ENCODE measurements at places on chromosomes 5 and 9. TPM values are rescaled to one million over a fixed set of nuclear protein-coding genes. Genes with fewer than 3 reads are reported as not detected.
A peak's percentile ranks its signal among the peaks of the same experiment; 100 is the strongest.

TAF11L10 gene
- total RNA-seq: not detected

SLC27A6 gene
- 0.46 TPM for total RNA-seq

DMAC1 gene
- total RNA-seq: 9.2 TPM

- no peak for DNase-seq
Measured at GRCh38 chr5:175118700-175119309, 325.2 kb downstream of the DRD1 start.

DNA sequence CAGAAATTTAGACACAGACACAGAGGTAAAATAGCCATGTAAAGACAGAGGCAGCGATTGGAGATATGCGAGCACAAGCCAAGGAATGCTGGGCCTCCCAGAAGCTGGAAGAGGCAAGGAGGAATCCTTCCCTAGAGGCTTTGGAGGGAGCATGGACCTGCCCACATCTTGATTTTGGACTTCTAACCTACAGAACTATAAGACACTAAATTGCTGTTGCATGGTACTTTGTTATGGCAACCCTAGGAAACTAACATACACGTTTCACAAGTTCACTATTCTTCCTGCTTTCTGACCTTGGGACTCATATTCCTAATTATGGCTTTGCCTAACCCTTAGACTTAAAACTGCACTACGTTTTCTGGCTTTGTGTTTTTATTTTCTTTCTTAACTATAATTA is 4.6 kb upstream of the LURAP1L start:
- DNase-seq: no peak

DNA sequence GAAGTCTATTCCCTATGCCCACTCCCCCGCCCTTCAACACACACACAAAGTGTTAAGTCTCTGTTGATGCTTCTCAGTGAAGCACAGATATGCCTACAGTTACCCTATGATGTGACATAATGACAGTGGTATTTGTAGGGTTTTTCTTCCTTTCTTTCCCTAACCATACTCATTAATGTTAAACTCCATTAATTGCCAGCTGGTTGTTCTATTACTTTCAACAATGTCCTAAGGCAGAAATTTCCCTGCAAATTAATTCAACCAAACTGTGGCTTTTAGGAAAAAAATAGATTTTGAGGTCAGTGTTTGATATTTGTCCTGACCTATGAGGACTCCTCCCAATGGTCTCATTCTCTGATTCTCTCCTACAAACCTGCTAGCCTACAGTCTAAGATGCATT is 38.2 kb upstream of the SLCO6A1 start:
- no peak for DNase-seq

DNA sequence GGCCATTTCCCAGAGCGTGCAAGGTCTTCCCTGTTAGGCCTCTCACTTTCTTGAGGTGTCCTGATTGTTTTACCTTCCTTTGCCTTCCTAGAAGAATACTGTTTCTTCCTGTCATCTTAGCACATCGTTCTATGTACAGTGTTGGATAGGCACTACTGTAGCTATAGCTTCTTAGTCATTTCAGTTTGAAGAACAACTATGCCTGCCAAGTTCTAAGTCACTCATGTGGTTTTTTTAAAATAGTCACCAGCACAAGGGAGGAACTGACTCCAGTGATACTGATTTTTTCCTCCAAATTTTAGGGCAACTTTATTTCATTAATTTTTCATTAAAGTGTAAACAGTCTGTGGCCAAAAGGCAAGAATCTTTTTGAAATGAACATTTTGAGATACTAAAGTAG is 122.4 kb upstream of the NR5A1 start:
- no peak for DNase-seq

DNA sequence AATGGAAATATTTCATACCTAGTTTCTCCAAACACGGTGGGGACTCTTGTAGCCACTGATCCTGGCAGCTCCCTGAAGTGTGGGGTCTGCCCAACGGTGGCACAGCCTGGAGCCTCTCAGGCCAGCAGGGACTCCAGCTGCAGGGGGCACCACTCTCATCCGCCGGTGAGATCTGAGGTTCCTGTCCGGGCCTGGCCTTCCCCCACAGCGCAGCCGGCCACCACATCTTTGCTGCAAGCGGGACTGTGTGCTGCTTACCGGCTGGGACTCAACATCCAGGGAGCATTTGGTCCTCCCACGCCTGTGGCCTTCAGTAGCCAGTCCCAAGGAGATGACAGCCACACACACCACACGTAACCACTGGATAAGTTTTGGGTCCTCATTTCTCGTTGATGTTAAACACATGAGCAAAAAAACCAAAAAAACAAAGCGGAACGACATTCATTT is 7.7 kb upstream of the NKX2-5 start:
- no peak for DNase-seq

DNA sequence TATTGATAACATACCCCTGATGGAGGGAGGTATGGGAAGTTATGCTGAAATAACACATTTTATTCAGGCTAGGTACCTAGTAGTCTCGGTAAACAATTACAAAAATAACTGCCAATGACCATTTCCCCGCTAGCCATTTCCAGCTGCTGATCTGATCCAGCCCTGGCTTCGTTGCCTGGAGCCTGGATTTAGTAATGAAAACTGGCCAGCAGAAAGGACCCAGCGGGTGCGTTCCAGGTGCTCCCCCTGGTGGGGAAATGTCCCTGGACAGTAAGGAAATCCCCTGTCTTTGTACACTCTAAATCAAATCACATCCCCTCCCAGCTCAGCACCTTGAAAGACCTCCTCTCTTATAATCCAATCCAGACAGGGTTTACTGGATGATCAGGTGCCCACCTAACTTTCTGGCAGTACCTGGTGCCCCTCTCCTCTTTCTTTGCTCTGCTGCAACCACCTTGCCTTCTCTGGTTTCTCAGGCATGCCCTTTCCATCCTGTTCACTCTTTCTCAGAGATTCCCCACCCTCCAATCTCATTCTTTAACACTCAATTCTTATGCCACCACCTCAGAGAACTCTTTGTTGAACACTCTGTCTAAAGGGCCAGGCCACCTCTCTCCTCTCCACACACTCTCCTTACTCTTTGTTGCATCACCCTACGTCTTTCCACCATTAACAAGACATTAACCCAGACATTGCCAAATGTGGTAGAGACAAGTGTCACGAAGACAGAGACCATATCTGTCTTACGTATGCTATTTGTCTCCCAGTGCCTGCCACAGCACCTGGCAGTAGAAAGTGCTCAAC is 50.1 kb upstream of the SMAD5 start:
- peak; percentile 67 for DNase-seq

GRCh38 chr5:132055441-132055807 is 5.0 kb upstream of the IL3 start:
- DNase-seq: no peak

DNA sequence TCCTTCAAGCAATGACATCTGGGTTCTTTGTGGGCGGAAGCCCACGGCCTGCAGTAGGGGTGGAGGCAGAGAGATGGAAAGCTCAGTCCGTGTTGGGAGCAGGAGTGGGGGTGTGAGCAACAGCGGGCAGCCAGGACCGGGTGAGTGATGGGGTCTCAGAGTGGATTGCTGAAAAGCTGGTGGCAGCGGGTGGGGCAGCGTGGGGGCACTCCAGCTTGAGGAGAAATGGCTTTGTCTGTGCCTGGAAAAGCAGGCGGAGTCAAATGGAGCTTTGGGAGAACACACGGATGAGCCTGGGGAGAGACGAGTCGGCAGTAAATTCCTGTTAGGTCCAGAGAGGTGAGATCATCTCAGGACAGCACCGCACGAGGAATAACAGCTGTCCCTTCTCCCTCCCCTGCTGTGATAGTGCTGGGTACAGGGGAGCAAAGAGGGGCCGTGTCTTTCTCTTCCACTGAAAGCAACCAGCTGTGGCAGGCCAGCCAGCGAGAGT is 42.1 kb downstream of the CACNA1B start:
- DNase-seq: peak; percentile 65

DNA sequence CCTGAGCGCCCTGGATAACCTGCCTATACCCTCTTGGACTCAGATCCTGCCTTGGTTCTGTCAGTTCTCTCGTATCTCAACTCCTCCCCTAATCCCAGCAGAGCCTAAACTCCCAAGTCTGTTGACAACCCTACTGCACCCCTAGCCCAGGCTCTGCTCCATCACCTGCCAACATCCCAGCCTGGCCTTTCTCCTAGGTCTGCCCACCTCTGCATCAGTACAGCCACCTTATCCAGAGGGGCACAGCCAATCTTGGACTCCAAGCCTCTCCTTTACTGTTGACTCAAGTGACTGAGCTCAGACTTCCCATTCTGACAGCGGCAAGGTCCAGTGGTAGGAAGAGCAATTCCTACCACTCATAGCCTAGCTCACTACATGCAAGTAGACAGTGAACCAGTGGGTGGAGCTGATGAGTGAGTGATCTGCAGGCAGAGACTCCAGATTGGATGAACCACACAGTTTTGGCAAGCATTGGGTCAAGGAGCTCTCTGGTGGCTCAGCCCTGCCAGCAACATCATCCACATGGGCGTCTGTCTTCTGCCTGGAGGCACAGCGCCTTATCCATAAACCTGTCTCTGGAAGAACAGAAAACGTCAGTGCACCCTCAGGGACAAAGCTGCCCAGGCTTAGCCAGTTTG is 26.5 kb downstream of the TRMO start:
- DNase-seq: no peak

DNA sequence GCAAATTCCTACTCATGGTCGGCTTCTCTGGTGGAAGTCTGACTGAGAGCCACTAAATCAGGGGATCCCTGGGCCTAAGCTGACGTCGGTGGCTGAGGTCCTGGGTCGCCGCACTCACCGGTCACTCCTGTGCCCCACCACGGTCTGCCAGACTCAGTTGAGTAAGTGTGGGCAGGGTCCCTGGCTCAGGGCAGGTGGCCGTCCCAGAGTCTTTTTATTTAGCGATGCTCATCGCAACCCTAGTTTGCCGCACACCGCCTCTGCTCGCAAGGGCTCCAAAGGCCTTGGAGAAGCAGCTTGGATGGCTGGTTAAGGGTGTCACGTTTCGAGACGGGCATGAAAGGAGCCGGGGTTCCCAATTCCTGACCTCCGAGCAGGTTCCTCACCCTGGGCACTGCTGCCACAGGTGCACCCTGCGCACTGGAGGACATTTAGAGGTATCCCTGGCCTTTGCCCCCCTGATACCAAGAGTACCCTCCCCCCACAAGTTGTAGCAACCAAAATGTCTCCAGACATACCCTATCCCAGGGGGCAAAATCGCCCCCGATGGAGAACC is 59.9 kb downstream of the NSUN2 start:
- peak; percentile 3 for DNase-seq

DNA sequence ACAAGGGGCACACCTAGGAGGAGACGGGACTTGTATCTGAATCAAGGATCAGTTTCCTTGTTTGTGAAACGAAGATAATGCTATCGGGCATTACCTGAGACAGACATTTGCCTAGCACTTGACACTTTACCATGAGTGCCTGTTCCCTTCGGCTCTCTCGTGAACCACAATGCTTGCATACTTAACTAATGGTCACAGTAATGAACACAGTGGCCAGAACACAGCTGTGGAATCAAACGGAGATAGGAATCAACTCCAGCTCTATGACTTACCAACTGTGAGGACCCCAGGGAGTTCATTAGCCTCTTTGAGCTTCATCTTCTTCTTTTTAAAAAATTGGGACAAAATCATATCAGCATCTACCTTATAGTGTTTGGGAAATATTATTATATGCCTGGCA is 207.8 kb downstream of the DRD1 start:
- DNase-seq: no peak

DNA sequence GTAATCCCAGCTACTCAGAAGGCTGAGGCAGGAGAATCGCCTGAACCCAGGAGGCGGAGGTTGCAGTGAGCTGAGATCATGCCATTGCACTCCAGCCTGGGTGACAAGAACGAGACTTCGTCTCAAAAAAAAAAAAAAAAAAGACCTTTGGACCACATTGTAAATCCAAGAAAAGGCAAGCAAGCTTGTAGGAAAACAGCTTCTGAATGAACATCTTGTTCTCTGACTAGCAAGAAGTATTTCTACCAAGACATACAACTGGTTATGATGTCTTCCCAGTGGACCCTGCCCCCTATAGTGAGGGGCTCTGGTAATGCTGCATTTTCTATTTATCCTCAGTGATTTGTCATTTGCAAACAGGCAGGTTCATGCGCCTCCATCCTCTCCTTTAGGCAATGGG is 4.5 kb upstream of the EIF4EBP3 start:
- no peak for DNase-seq

DNA sequence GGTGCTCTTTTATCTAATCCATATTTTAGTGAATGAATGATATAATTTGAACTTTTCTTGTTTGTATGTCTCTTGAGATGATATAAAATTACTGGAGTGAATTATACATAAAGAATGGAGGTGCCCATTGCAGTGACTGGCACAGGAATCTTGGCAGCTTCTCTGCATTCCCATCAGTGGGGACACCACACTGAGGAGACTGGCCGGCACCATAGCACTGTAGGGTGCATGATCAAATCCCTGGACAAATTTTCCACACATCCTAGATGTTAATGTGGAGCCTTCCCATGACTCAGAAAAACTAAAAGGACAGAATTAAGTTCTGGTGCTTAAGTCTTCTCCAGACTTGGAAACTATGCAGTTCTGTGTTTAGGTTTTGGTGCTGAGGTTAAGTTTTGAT is 124.1 kb downstream of the CEP120 start:
- no peak for DNase-seq

DNA sequence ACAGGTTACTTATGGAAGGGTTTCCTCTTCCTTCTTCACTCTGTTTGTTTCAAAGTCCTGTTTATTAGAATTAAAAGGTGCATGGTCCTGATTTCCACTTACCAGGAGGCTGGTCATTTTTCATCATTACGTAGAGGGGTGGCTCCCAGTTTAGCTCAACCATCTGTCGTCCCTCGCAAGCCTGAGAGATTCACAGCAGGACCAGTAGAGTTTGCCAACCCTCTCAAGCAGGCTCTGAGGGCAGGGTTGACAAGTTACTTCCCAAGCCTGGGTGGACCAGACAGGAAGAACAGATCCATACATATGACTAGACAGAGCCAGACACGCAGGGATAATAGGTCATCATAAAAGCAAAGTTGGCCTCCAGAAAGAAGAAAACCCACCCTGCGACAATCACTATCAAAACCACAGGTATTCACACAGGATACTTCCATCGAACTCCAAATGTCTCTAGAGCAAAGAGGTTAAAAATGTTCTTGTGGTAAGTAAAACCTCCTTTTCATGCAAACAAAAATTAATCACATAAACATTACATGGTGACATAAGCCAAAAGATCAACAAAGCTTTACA is 151.9 kb downstream of the ELAVL2 start:
- DNase-seq: no peak

All from lower leg skin (tissue), 4 donors.